RKO (cell line): ENCODE measurements at places on chromosomes 1 and 21.

- no peak for DNase-seq
Observed at GRCh38 chr1:48228156-48228555, 5.6 kb downstream of the SLC5A9 start.

DNA sequence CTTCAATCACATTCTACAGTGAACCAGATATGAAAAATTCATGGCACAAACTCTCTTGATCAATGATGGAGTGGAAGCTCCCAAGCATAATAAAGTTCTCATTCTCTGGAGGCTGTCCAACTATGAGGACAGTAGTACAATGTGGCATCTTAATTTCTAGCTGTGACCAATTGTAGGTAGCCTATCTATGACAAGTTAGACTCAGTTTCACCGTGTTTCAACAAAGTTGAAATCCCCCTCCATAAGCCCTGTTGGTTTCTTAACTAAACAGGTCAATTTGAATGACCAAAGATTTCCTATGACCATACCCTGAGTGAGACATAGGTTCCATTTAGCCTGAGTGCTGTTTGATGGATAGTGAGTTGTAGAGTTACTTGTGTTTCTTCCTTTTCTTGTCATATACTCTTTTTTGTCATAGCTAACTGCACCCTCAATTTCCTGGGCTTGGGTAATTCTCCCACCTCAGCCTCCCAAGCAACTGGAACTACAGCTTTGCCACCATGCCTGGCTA lies 11.8 kb downstream of the PATJ start:
- no peak for DNase-seq

DNA sequence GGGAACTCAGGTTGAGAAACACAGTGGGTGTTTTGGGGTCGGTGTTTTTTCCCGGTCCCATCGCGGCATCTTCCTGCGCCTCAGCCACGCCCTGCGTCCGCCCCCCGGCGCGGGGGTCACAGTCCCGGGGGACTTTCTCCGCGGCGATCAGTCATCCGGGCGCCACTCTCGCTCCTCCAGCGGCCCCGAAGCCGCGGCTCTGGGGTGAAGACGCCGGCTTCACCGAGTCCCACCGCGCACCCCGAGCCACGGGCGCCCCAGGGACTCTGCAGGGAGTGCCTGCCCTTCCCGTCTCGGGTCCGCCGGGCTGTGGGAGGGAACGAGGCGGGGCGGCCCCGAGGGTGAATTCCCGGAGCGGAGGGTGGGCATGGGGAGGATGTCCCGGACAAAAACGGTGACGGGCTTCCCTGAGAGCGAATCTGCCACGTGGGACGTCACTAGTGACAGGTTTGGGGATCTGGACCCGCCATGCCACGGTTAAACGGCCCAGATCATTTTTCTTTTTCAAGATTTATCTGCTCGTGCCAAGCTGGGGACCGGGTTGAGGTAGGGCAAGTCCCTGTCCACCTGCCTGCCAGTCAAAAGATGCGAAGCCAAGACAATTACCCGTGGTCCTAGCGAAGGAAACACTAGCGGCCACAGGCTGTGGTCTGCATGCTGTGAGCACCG lies 717 bp upstream of the BATF3 start:
- no peak for DNase-seq

GRCh38 chr1:196376630-196377328 lies 231.5 kb downstream of the KCNT2 start:
- no peak for DNase-seq

- DNase-seq, result no peak
Observed at GRCh38 chr1:207670192-207670591, 25.3 kb downstream of the CR1L start.

DNA sequence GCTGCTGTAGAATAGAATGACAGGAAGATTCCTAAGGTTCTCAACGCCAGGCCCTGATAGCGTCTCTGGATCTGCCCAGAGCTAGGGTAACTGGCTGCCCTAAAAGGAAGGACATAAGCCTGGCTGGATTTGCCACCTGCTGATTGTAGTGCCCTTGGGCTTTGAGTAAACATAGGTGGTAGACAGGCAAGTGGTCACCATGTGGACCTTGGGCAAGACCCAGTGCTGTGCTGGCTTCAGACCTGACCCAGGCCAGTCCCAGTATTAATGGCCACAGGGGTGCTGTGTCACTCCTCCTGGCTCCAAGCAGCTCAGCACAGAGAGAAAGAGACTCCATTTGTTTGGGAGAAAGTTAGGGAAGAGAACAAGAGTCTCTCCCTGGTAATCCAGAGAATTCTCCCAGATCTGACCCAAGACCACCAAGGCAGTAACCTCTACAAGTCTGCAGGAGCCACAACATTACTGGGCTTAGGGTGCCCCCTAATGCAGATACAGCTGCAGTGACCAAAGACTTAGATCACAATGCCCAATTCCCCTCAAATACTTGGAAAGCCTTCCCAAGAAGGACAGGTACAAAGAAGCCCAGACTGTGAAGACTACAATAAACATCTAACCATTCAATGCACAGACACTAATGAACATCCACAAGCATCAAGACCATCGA lies 44.5 kb downstream of the PHTF1 start:
- DNase-seq, result no peak

- DNase-seq, result no peak
Observed at GRCh38 chr21:44429894-44430293, 25.4 kb upstream of the LRRC3 start.

DNA sequence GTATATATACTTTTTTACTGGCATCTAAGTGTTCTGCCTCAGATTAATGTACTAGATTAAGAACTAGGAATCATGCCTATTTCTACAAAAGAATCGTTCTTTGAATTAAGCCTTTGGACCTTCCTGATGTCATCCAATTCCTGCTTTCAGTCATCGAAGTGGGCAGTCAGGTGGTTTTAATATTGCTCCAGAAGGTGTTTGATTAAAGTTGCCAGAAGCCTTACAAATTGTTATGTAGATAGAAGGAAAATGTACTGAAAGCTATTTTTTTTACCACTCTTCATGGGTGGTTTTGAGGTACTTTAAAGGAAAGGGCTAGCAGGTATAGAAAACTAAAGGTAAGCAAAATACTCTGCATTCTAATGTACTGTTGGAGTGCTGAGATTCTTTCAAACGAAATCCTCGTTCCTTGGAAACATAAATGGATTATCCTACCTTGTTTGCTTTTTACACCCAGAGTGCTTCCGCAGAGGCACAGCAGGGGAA lies 716 bp downstream of the CTBS start:
- peak; percentile 59 for DNase-seq

- peak; percentile 40 for DNase-seq
Observed at GRCh38 chr1:5637171-5637570, 355.1 kb downstream of the NPHP4 start.
